Renal pelvis (tissue), 12 donors: ENCODE measurements at places on chromosomes 7 and 10. TPM values are rescaled to one million over a fixed set of nuclear protein-coding genes. Genes with fewer than 3 reads are reported as not detected.

Gene DGKI
- polyA plus RNA-seq: 1.5 TPM

Gene LIPA
- polyA plus RNA-seq: 47.4 TPM

Gene ABCA13
- polyA plus RNA-seq: 1.8 TPM

Gene RSU1
- 68.5 TPM for polyA plus RNA-seq

Gene SSC4D
- 5.3 TPM for polyA plus RNA-seq

Gene PTF1A
- not detected for polyA plus RNA-seq

Gene CALD1
- polyA plus RNA-seq: 215 TPM

Gene EBF3
- 2.0 TPM for polyA plus RNA-seq

Gene SPAM1
- not detected for polyA plus RNA-seq

Gene ARHGEF35
- 18.4 TPM for polyA plus RNA-seq
